Fibroblast of upper back skin (primary cell): ENCODE measurements at places on chromosomes 11 and 22.

DNA sequence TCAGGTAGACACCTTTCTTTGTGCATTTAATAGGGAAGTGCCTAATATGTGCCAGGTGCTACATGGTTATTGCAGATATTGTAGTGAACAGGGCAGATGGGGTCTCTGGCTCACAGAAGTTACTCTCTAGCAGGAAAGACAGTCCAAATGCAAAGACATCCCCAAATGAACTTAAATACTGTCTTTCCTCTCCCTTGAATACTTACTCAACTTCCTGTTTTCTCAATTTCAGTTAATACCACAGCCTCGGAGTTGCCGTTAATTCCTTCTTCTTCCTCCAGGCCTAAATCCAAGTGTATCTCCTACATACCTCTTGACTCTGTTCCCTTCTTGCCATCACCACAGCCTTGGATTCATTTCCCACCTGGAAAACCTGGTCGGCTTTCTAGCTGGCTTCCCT lies 134.3 kb upstream of the SESN3 start:
- no peak for DNase-seq

DNA sequence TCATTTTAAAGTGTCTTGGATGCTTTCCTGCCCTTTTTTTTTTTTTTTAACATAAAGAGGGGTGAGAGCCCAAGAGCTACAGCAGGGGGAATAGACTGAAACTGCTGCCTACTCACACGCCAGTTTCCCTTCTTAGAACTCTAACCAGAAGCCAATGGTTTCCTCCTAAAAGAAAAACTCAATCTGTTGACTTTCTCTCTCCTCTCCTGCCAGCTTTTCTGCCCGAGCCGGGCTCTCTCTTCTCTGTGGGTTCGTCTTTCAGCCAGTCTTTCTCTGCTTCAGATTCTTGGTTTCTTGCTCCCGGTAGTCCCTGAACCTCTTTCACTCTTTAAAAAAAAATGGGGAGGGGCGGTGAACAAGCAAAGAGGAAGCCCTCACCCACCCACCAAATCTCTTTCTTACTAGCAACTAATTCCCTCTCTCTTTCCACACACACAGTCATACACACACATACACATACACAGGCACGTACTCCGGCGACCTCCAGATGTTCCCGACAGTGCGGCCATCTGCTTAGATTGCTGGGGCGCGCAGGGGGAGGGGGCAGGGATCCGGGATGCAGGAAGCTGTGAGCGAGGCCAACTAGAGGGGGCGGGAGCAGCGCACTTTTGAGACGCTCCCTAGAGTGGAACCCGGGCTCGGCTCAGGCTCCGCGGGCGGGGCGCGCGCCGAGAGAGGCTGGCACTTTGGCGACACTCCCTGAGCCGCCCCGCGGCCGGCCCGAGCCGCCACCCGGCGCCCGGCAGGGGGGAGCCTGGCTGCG lies 444 bp upstream of the TSKU start:
- DNase-seq, result peak; percentile 97

- no peak for DNase-seq
These were observed 61.7 kb downstream of the DDI1 start for GRCh38 chr11:104098132-104098531.

DNA sequence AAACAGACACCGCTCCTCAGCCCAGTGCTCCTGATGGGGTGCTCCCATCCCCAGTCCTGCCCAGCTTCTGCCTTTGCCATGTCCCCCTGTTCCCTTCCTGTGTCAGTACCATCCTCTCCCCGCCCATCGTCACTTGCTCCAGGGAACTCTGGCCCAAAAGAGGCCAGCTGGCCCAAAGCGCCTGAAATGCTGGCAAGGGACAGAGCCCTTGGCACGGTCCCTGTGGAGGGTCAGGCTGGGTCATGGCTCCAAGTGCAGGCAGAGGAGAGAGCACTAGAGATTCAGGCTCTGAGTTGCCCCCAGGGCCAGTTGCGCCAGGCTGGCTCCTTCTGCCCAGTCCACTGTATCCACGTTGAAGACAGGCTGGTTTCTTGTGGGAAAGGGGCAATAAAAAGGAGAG lies 8.4 kb upstream of the HDHD5 start:
- DNase-seq, result no peak

GRCh38 chr11:11626128-11626527 lies 4.3 kb upstream of the GALNT18 start:
- DNase-seq, result no peak

GRCh38 chr22:19407649-19408606 lies 23.6 kb downstream of the HIRA start:
- peak; percentile 53 for DNase-seq

DNA sequence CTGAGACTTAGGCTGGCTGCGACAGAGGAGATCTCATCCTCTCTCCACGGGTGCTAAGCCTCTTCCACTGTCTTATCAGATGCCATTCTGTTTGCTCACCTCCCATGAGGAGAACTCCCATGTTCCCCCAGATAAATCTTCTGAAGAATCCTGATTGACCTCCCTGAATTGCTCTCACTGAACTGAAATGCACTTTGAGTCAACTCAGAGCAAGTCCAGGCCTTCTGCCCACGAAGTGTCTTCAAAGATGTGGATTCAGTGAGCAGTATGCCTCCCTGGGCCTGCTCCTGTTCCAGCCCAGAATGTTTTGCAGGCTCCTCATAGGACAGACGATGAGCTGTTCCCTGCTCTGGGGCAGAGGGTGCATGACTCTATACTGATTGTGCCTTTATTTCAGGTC lies 17.4 kb downstream of the TUB start:
- DNase-seq, result peak; percentile 81

GRCh38 chr11:96314326-96315020 lies 28.5 kb downstream of the MAML2 start:
- DNase-seq, result peak; percentile 68

DNA sequence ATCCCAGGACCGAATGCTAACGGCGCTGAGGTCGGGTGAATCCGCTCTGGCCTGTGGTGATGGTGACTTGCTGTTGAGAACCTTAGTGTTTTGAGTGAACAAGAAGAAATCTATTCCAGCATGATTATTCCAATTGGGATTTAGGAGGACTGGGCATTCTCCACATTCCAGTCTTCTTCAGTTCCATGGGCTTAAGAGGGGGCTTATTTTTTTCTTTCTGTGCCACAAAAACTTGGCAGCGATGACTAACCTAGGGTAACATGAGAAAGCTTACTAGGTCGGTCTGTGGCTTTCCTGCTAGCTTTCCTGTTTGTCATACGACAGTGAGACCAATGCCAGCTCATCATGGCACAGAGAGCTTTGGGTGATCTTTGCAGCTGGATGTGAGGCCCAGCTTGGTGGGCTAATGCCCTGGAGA lies 62.9 kb upstream of the ATXN10 start:
- DNase-seq, result peak; percentile 79

- no peak for DNase-seq
These were observed 68.1 kb upstream of the CCND1 start for GRCh38 chr11:69572861-69573260.

GRCh38 chr11:44916801-44917385 lies 33.8 kb downstream of the TP53I11 start:
- DNase-seq, result no peak

GRCh38 chr11:110479108-110480101 lies 49.7 kb downstream of the FDX1 start:
- peak; percentile 65 for DNase-seq

DNA sequence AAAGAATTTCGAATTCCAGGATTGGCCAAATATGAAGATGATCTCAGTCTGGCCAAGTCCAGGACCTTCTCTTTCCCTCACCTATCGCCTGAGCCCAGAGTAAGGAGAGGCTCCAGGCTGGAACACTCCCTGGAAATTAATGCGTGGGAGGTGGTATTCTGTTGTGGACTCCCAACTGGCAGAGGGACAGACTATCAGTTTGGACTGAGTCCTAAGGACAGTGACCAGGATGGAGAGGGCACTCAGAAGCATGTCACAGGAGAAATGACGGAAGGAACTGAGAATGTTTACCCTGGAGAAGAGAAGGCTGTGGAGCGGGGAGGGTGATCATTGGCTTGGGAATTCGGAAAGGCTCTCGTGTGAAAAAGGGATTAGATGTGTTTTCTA lies 84.4 kb downstream of the RPL27A start:
- DNase-seq, result no peak

DNA sequence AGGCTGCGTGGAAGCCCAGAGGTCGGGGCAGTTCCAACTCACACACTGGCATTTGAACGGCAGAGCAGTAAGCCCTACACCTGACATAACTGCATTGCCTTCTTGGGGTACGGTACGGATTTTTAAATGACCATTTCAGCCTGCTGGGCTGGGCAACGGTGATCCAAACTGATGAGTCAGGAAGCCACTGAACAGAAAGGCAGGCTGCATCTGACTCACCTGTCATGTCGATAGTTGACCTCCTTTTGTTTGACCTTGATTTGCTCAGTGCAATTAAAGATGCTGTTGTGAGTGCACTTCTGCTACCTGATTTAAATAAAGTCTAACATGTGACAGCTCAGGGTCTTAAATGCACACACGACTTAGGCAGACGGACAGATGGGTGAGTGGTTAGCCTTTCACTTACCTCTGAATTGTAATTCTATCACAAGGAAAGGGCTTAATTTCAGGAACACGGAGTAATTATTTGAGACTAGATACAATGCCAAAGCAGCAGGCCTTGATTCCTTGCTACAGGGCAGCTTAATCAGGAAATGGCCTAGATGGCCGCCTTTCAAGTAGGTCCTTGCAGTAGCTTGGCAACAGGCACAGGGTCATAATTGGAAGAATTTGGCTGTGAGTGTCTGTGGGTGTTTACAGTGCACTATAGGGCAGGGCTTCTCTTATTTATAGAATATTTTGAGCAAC lies 52.2 kb downstream of the BMAL1 start:
- DNase-seq, result no peak

DNA sequence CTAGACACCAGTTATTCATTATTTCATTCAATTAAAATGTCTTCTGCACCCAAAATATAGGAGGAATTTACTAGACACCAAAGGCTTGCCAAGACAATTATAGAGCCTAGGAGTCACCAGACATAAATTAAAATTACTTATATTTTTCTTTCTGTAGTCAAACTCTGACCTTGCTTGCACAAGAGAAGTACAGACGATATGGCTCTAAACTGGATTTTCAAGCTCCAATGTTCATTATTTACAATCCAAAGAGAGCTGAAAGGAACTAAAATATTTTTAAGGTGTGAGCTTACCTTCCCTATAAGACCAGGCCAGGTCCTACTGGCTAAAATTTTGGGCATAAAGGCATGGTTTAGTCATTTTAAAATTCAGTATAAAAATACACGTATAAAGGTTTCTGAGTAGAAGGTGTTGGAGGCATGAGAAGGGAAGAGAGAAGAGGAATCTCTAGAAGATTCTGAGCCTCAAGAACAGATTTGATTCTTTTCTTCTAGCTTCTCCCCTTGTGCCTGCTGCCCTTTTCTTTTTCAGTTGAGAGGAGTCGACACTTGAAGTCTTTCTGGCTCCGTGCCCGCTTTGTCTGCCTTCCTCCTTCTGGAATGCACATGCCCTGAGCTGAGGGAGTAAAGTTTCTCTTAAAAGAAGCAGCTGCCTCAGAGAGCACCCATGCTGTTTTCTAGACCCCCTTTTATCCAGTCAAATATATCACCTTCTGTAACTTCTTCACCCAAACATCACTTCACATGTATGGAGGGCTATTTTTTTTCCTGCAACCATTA lies 13.5 kb downstream of the C11orf97 start:
- peak; percentile 89 for DNase-seq

DNA sequence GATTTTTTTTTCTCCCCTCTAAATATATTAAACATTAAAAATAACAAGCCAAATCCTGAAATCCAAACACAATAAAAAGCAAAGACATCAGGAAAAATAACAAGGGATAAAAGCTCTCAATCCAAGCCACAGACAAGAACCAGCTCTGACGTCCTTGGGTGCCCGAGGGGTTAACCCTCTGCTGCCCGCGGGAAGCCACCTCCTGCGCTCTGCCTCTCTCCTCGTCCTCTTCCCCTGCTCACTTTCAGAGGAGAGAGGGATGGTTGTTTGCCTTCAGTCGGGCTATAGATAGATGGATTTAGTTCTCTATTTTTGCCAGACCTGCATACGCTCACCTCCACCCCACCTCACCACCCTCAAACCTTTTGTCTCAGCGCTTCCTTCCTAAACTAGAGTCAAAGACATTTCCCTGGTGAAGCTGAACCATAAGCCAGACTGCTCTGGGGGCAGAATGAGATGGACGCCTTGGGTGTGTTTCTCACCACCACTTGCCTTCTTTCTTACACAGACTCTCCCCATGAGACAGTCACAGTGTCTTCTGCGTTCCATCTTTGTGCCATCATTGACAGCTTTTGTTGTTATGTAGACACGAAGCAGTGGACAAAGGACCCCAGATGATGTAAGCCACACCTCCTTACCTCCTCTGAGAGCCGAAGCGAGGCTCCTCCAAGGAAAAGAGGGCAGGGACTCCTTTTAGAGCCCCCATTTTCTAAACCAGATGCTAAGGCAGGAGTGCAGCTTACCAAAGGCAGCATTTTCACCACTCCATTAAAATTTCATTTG lies 142.5 kb upstream of the HSD17B12 start:
- DNase-seq, result no peak

DNA sequence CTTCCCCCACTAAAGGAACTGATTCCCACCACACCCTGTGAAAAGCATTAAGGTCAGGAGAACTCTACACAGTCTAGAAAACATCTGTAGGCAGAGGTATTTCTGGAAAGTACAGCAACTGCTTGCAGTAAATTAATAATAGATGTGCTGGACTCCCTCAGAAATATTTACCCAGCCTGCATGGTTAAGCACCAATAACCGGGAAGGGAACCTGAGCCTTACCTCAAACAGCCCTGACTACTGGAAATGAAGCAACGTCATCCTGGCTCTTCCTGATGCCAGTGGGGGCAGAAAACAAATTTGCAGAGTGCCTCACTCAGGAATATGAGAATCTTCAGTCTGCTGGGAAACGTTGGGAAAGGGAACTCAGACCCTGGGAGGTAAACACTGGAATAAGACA lies 318.1 kb downstream of the TENM4 start:
- DNase-seq, result no peak

GRCh38 chr11:100855466-100856067 lies 168.5 kb downstream of the ARHGAP42 start:
- DNase-seq, result peak; percentile 79

- no peak for DNase-seq
These were observed 9.3 kb downstream of the LAYN start for GRCh38 chr11:111549869-111550203.

- no peak for DNase-seq
These were observed 9.1 kb upstream of the SREBF2 start for GRCh38 chr22:41823797-41824196.

DNA sequence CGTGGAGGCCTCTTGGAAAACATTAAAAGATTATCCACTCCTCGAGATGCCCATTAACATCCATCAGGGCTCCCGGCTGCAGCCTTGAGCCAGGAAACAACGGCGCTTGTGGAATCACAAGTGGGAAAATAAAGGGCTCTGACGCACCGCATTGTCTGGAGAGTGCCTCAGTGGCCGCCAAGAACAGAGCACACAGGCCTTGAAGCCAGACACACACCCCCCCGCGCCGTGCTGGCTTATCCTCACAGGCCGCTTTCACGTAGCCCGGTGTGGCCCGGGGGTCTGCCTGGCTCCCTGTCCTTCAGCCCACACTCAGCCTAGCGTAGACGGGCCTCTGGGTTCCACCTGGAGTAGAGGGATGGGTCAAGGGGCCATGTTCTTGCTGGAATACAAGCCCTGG lies 1020.5 kb downstream of the BRD1 start:
- no peak for DNase-seq

DNA sequence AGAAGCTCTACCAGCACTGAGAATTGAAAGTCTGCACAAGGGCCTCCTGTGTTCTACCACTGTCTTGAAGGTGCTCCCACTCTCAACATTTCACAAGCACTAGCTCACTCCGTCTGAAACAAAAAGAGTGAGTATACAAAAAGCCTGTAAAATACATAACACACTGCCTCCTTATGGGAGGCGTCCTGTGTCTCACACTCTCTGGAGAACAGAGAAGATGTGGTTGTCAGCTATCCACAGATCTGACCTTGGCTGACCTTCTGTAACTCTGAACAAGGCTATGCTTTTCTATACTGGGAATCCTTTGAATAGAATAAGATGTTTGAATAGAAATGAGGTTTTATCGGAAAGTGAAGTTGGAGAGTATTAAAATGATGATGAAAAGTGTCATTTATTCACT lies 171.3 kb upstream of the TMEM45B start:
- DNase-seq, result no peak
